Frontal cortex (tissue), 4 donors: ENCODE measurements at places on chromosomes 1 and 21. TPM values are rescaled to one million over a fixed set of nuclear protein-coding genes. Genes with fewer than 3 reads are reported as not detected.
A peak's percentile ranks its signal among the peaks of the same experiment; 100 is the strongest.

The RUNX1 gene
- total RNA-seq = 0.41 TPM

GRCh38 chr1:35379317-35380000, 111.0 kb downstream of the ZMYM4 start:
- DNase-seq = no peak

DNA sequence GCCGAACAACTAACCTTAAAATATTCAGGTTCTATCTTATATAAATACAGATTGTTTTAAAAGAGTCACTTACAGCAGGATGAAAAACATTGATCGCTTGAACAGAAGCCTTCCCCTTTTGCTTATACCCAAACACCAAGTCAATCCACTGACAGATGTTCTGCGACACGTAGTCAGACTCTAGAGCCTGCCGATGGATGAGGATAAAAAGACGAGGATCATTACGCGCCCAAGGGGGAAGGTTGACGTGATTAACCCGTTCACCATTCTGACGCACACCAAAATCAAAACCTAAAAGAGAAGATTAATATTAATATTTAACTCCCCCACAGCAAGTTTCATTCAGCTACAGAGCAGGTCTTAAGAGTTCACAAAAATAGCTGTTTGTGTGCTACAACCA, 59.4 kb upstream of the GNG4 start:
- DNase-seq = no peak

The NPL gene
- 24.1 TPM for total RNA-seq

DNA sequence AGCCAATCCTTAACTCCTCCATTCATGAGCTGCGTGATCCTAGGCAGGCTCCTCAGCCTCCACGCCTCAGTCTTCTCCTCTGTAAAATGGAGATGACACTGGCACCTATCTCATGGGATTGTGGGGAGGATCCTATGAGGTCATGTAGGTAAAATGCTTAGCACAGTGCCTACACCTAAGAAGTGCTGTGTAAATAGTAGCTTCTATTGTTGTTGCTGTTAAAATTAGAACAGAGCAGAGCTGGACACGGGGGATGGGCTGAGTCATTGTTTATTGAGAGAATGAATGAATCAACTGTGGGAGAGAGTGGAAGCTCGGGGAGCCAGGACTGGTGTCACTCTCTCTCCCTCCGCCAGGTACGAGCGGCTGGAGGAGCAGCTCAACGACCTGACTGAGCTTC, 43.0 kb downstream of the TMCC2 start:
- peak; percentile 64 for DNase-seq

DNA sequence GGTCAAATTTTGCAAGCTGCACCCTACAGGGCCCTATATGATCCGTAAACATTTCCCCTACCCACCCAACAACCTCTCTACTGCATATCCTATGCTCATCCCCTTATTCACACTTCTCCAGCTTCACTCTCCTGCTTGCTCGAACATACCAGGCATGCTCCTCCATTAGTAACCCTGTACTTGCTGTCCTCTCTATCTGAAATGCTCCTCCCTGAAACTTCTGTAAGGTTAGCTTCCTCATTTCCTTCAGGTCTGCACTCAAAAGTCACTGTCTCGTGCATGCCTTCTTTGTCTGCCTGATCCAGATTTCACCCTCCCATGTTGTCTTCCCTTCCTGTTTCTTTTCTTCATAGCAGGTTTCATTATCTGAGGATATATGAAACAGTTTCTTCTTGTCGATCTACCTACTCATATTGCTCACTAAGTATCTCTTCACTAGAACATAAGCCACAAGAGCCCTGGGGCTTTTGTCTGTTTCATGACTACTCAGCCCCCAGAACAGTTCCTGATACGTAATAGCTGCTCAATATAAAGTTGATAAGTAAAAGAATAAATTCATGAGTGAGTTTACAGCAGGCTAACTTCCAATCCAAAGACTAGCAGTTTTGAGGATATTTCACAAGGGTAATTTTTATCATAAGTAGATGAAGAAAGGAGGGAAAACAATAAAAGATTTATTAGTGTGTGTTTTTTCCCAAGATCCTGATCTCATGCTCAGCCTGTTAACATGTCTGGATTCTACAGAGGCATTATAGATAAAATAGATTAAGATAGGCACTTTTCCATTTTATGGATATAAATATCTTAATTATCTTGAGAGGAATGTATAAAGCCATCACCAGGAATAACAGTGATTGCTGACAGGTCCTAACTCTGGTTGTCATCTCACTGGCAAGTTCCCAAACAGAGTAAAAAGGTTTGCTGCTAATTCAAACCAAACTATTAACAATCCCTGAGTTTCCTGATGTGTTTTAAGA, 392.5 kb upstream of the ESRRG start:
- DNase-seq = no peak

DNA sequence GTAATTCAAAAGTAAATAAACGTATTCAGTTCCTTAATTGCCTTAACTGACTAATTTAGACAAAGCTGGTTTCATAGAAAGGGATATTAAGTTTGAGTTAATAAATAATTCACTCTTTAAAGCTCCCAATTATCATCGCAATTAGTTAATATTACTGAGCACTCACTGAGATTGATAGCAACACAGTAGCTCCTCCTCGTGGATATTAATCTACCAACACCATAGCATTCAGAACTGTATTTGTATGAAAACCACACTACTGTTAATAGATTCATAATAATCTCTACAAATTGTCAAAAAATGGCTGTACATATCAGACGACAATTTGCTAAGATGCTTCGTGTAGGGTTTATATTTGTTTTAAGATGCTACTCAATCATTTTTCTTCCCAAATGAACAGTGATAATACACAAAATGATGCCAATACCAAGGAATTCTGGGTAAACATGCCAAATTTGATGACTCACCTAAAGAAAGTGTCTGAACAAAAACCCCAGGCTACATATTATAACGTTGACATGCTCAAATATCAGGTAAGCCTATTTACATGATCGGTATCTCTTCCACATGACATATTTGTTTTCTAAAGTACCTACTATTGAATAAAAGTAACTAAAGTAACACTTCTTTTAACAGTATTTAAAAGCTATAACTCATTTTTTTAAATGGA, 18.8 kb upstream of the DYNLT5 start:
- no peak for DNase-seq

DNA sequence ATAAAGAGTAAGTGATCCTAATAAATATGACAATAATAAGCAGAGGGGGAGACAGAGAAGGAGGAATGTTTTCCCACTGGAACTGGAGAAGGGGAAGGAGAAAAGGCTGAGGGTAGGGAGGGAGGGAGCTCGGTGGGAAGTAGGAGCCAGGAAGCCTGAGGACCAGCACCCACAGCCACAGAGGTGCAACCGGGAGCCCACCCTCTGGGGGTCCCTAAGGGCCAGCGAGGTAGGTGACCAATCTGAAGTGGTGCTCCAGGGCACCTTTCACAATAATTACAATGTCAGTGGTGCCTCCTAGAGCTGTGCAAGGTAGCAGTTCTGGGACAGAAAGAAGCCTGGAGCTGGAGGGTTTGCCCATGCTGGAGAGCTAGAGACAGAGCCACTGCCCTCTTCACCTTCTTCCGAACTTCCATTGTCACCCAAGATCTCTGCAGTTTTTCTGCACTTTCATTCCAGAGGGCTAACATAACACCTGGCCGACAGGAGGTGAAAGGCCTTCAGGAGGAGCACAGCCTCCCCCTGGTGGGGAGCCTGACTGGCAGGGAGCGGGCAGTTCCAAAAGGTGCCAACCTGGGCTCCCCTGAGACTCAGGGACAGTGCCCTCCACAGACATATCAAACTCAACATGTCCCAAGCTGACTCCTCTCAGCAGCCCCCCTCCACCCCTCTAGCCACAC, 4.1 kb upstream of the AHCYL1 start:
- DNase-seq = no peak

- no peak for DNase-seq
Observed at GRCh38 chr1:209871430-209871829, 43.7 kb downstream of the UTP25 start.

The TIMM17A gene
- total RNA-seq = 56.3 TPM

The SETSIP gene
- total RNA-seq = not detected

The RFX5 gene
- total RNA-seq = 14.3 TPM

- no peak for DNase-seq
Observed at GRCh38 chr1:108712606-108713150, at the start of gene FNDC7. TSS of gene FNDC7 (plus strand) at chr1:108712908. CDS start at chr1:108712934, 26 bp downstream.

DNA sequence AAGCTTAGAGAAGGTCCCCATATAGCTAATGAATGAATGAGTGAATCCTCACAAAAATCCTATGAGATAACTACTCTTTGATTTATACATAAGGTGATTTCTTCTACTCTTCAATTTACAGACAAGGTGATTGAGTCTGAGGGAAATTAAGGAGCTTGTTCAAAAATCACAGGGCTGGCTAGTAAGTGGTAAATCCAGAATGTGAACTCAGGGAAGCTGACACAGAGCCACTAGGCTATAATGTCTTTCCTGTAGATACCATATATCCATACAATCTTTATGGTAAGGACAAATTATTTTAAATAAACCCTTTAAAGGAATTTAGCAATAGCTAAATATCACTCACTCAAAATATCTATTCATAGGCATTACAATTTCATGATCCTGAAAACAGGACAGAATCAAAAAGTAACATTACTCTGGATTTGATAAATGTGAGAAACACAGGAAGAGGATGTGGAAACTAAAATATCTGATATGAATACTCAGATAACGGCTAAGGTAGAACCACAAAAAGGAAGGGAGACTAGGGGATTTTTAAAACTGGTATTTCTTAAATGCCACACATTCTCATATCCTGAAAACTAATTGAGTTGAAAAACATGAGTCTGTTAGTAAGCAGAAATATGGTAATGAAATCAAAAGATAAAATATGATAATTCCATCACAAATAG, 108.2 kb downstream of the NBPF12 start:
- no peak for DNase-seq

The EXO1 gene
- 3.3 TPM for total RNA-seq

GRCh38 chr21:41627428-41627827, 119.5 kb upstream of the TMPRSS2 start:
- DNase-seq = no peak

- DNase-seq = peak; percentile 37
Observed at GRCh38 chr1:33957854-33958253, 94.0 kb downstream of the HMGB4 start.

The CHD1L gene
- total RNA-seq = 16.3 TPM

DNA sequence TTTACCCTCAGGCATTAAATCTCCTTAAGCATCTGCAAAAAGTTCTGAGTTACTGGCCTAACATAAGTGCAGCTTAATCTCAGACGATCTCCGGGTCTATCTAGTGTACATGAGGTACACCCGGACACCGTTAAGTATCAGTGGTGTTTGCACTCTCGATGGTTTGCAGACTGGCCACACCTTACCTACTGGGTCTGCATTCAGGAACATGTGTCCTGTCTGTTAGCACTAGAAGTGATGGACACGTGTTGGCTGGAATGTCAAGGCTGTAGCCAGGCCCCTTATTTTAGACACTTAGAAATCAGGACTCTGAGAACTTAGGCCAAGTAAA, 783 bp upstream of the AGL start:
- DNase-seq = no peak

DNA sequence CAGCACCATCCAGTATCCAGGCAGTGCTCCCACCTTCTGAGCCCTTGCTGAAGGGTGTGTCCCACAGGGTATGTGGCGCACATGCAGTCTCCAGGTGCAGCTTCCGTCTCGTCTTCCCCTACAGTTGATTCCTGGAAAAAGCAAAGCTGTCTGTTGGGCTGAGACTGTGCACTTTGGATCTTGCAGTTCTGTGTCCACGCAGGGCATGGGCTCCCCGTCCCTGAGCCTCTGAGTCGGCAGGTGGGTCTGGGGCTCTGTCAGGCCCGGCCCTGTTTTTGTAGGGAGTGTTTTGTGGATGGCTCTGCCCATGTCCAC, 32.8 kb downstream of the SNAP47 start:
- no peak for DNase-seq

DNA sequence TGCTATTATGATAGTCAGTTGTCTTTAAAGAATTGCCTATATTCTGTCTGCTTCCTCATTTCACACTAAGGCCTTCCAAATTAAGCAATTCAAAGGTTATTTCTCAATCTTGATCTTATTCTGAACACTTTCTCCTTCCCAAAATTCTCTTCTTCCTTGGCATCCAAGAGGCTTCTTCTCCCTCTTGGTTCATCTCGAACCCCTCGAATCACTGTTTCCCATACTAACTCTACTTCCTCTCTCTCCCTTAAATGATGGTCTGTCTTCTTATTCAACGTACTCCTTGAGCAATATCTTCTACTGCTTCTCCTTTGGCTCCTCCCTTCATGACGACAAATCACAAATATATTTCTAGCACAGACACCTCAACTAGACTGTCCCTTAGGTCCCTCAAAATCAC, 4.5 kb downstream of the COPA start:
- no peak for DNase-seq

- DNase-seq = no peak
Observed at GRCh38 chr1:151956957-151957497, 36.6 kb downstream of the S100A10 start.

DNA sequence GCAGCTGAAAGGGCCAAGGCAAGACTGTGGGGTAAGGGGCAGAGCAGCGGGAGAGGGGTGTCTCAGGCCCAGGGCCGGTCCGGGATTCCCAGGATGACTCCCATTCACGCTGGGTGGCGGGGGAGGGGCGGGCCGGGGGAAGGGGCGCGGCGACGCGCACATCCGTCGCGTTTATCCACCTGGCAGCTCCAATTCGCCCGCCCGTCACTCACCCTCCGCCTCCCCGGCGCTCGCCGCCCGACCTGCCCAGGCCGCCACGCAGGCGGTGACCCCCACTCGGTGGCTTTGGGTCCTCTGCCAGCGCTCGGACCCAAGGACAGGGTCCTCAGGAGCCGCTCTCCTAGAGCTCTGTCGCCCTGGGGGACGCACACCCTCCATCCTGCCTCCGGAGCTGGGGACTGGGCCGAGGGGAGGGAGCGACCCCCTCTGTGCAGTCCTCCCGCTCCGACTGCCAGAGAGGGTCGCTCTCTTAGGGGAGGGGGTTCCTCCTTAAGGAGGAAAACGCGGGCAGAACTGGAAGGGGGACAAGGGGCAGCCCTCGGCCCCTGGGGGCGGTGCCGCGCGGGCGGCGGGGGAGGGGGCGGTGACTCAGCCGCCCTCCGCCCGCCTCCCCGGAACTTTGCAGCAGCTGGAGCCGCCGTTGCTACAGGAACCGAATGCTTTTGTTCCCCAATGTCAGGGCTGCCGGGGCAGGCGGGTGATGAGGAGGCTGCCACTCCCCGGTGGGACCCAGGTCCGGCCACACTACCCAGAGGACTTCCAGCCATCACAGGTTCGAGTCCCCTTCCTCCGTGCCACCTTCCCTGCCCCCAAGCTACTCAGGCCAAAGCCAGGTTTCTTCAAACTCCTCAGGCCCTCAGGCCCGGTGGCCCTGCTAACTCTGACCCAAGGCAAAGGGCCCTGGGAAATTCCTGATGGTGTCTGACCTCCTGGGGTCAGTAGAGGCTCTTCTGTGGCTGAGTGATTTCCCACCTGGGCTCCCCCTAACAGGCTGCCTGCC, 3.4 kb downstream of the ADGRB2 start:
- DNase-seq = peak; percentile 74

The ZRANB2 gene
- 64.0 TPM for total RNA-seq

GRCh38 chr1:195604287-195604686, 1004.0 kb downstream of the KCNT2 start:
- no peak for DNase-seq

DNA sequence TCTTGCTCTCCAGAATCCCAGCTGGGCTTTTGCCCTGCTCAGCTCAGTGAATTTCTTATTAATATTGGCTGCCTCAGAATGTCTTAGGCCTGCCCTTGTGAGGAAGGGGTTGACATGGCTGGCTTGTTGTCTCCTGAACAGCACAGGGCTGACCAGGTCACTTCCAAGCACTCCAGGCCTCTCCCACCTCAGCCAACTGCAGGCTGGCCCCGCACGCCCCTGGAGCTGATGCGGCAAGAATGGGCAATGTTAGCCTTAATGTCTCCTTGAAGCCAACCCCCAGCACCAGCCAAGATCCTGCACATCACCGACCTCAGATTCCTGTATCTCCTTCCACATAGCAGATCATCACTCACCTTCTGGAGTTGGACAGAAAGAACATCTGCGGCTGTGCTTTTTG, 598.6 kb downstream of the AJAP1 start:
- DNase-seq = no peak

The PIGR gene
- not detected for total RNA-seq
